ENCODE measurements at places on chromosomes 7 and 10.

DNA sequence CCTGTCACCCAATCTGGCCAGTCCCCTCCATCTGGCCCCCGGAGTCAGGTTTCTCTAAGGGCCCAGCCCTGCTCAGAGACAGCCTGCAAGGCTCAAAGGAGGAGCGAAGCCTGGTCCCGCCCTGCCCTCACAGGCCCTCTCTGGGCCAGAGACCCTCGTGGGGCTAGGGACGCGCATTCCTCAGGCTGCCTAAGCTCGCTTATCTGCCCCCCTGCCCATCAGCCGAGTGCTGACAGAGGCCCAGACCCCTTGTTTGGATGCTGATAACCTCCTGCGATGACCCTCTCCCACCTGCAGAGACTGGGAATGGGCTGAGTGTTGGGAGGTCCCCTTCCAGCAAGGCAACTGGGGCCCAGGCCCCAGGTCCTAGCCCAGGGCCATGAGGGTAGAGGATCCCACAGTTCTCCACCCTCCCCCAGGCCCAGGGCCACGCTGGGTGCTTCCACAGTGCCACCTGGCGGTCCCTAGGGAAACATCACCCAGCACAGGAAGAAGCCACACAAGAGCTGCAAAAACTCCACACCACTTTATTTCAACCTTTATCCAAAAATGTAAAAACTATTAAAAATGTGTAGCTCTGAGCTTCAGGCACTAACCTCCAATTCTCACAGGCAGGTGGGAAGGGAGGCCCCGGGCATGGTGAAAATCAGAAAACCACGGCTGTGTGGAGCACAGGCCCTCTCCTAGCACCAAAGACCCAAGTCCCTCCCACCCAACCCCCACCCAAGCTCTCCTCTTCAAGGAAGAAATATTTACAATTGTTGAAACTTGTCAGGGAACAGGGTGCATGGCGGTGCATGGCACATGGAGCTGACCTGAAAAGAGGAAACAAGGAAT, 2.2 kb downstream of the NPM3 start:
- ATAC-seq = peak; percentile 50

DNA sequence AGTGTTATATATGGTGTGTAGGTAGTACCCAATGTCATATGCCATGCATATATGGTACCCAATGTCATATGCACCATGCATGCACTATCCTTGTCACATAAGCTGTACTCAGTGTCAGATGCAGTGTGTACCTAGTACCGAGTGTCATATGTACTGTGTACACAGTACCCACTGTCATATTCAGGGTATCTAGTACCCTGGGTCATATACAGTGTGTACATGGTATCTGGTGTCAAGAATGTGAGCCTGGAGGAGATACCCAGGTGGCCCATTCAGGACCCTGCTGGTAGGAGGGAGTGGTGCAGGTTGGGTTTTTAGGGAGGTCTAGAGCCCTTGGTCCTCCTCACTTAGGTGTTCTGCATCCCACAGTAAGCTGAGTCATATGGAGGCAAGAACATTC, 1.8 kb downstream of the ZMYND11 start:
- ATAC-seq = peak; percentile 21

GRCh38 chr10:100930368-100930767, 17.6 kb downstream of the SLF2 start:
- ATAC-seq = no peak

GRCh38 chr10:74343804-74344203, 192.8 kb downstream of the ADK start:
- ATAC-seq = no peak

GRCh38 chr10:123995461-123996131, 97.8 kb downstream of the CHST15 start:
- ATAC-seq = no peak

DNA sequence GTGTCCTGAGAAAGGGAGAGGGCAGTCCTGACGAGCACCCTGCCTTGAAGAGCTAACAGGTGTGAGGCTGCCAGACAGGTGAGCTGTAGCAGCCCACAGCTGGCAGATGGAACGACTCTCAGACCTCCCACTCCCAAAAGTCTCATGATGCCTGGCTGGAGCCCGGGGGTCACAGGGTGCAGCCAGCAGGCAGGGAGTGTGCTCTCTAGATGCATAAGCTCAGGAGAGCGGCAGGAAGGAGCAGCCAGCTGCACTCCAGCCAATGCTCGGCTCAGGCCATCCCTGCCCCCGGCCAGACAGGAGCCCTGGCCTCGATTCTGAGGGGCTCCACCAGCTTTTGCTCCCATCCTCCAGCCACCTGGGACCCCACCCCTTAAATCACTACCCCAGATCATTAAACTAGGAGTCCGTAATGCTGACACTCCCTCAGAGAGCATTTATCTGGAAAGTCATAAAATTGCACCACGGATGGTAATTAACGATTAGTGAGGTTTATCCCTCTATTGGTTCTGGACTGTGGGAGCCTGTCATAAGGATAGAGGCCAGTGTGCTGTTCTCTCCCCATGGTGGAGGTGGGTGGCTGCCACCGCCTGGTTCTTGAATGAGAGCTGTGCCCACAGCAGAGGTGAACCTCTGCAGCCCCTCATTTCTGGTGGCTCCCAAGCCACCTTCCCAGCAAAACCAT, 63.5 kb upstream of the ZMIZ1 start:
- no peak for ATAC-seq

DNA sequence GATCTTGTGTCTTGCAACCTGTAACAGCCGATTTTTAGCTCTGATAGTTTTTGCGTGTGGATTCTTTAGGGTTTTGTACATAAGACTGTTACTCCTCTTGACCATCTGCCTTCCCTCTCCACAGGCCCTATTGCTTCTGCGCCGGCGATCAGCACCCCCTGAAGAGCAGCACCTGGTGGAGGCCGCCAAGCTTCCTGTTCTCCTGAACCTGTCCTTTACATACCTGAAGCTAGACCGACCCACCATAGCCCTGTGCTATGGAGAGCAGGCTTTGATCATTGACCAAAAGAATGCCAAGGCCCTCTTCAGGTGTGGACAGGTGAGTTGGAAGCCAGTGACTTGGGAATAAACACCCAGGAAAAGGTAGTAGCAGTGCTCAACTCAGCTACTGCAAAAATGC, 12.6 kb downstream of the FKBP6 start:
- no peak for ATAC-seq

Measured in activated CD4-positive, CD25-positive, alpha-beta regulatory T cell treated with anti-CD3 and anti-CD28 coated beads, Interleukin-2, amount 50 U/mL, for 24 hours (primary cell).